ENCODE measurements at places on chromosomes 12 and 14.

DNA sequence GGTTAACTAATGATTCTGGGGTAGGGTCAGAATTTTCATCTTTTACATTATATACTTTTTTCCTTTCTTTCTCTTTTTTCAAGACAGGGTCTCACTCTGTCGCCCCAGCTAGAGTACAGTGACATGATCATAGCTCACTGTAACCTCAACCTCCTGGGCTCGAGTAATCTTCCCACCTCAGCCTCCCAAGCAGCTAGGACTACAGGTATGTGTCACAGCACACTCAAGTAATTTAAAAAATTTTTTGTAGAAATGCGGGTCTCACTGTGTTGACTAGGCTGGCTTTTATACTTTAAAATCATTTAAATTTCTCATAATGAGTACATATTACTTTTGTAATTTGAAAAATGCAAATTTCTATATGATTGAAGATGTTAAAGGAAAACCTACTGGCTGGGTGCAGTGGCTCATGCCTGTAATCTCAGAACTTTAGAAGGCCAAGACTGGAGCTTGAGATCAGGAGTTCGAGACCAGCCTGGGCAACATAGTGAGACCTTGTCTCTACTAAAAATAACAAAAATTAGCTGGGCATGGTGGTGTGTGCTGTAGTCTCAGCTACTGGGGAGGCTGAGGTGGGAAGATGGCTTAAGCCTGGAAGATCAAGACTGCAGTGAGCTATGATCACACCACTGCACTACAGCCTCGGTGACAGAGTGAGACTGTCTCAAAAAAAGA, 25.7 kb downstream of the R3HDM2 start:
- DNase-seq: no peak

GRCh38 chr14:94601884-94602391, 10.3 kb upstream of the SERPINA3 start:
- DNase-seq: no peak

DNA sequence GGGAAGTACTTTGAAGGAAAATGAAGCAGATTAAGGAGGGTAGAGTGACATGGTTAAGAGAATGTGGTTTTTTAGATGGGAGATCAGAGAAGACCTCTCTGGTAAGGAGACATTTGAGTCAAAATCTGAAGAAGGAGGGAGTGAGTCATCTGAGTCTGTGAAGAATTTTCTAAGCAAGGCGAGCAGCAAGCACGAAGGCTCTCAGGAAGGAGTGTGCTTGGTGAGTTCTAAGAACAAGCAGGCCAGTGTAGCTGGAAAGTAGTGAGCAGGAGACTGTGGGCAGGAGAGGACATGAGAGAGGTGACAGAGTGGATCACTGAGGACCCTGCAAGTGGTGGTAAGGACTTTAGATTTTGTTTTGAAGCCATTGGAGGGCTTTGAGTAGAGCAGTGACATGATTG, 76.3 kb upstream of the FUT8 start:
- DNase-seq: no peak

- no peak for DNase-seq
Observed at GRCh38 chr12:114500775-114501473, 95.0 kb upstream of the TBX5 start.

DNA sequence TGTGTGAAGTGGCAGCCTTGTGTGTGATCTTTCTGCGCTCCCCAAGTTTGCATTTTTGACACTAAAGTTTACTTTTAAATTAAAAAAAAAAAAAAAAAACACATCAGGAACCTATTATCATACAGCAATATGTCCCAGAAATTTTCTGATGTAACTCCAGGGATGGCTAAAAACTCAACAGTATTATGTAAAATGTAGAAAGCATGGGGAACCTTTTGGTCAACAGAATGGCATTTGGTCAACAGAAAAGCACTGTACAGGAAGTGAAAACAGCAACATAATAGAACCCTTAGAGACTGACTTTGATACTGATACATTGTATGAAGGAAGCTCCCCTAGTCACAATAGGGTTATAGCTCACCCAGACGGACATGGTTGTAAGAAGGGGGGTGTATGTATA, 224.3 kb downstream of the ITPR2 start:
- no peak for DNase-seq

All from activated naive CD4-positive, alpha-beta T cell (primary cell).